ENCODE measurements at places on chromosomes 13 and 19.

DNA sequence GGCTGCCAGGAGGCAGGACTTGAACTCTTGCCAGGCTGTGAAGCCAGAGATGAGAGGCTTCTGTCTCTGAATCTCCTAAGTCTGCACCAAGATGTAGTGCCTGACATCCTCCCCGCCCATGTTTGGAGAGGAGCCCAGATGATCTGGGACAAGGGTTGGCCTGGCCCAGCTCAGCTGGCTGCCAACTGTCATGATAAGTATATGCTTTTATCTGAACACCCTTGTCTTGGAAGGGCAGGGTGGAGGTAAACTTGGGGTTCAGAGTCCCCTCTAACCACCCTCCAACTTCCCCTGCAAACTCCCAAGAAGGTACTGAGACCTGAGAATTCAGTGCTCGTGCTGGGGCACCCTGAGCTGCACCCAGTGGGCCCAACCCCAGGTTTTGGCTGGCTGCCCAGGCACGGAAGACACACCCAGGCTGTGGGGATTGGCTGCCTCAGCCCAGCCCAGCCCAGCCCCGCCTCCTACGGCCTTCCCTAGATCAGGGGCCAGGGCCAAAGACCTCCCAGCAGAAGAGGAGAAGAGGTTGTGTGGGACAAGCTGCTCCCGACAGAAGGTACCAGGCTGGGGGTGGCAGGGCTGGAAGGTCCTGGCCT, at the start of gene CYP4F12:
Gene CYP4F12 (plus strand): TSS at position 508 of the 596 bp plus-strand sequence. CDS start 443 bp downstream, outside the sequence.
- no peak for DNase-seq

DNA sequence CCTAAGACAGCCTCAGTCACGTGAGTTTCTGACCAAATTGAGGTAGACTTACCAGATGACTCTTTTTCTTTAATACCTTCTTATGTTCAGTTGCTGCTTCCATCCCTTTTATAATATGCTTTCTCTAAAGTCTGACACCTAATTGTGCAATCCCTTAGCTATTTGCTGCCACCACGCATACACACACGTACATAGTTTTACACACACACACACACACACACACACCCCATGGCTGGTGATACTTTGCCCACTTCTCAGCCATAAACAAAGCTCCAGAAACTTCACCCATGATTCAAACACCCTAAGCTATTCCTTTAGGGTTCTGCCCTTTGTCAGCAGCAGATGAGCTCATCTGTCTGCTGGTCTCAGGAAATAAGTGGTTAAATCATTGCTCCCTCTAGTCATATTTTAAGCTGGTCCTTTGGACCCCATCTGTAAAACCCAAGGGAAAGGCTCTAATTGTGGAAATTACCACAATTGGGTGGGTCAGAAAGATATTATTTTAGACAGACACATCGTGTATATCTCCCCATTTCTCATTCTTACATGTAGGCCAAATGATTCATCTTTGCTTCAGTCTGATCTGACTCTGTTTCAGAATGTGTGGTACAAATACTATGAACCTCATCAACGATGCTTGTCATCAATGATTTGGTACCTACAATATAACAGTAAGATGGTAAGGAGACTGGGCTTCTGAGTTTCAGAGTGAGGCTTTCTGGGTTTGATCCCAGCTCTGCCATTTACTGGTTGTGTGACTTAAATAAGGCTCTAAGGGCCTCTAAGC, 69.2 kb downstream of the NALCN start:
- no peak for DNase-seq

DNA sequence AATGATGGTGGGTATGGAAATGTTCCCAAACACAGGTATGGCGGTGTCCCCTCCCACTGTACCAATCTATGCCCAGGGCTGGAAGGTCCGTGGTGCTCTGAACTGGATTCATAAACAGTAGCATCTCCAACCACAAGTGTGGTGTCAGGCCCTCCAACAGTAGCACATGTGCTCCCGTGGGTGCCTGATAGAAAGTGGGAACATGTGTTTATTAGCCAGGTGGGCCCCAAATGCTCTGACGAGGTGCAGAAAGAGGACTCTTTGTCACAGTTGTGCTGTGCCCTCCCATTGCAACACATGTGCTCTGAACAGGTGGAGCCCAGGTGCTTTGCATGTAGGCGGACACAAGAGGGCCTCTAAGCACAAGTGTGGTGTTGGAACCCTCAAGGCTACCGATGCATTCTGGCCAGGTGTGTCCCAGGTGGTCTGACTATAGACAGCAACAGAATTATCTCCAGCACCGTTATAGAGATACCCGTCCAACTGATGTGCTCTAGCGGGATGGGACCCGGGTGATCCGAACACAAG, 75.4 kb upstream of the ZNF30 start:
- no peak for DNase-seq

GRCh38 chr19:58380037-58380661, 681 bp downstream of the ZNF837 start:
- no peak for DNase-seq

GRCh38 chr13:29721766-29722165, 126.3 kb upstream of the SLC7A1 start:
- no peak for DNase-seq

DNA sequence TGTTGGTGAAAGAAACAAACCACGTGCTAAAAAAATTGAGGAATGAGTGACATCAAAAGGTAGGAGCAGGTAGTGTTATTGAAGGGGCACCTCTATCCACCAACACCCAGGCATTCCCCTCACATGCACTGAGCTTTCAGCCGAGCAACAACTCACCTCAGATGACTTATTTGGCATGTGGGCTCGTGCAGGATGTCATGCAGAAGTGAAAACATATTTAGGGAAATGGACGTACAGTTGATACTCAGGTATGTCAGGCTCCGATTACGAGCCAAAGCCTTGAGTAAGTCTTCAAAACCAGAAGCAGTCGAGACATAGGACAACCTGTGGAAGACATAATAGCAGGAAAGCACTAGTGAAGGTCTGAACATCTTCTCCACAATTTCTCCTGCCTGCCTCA, 30.4 kb downstream of the NLRP11 start:
- DNase-seq = no peak

- no peak for DNase-seq
These were observed 345.0 kb upstream of the SPRY2 start for GRCh38 chr13:80685942-80686341.

DNA sequence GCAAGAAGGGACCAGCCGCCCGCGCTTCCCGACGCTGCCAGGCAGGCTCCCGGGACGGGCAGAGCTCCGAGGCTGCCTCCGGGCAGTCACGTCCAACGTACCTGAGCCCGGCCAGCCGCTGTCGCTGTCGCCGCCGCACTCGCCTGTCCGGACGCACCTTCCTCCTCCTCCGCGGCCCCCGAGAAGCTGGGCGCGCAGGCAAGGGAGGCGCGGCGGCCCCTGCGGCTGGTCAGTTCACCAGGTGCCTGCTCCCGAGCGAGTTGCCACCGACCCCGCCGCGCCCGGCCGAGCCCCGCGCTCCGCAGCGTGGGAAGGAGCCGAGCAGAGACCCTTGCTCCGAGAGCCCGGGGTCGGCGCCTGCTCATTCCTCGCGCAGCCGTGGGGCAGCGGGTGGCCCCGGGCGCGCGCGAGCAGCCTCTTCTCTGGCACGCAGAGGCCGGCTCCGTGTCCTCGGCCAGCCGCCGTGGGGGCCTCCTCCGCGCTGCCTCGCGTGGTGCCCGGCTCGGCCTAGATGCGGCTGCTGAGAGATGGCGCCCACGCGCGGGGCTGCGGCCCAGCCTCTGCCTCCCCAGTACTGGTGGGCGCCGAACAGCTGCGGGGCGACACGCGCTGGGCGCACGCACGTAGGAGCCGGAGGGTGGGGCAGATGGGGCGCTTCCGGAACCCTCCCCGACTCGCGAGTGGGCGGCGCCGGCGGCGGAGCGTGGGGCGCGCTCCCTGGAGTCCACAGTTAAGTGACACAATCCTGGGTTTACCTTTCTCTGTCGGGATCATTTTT, 419.4 kb downstream of the UQCRFS1 start:
- no peak for DNase-seq

GRCh38 chr13:84844473-84844872, 954.7 kb downstream of the SLITRK6 start:
- no peak for DNase-seq

DNA sequence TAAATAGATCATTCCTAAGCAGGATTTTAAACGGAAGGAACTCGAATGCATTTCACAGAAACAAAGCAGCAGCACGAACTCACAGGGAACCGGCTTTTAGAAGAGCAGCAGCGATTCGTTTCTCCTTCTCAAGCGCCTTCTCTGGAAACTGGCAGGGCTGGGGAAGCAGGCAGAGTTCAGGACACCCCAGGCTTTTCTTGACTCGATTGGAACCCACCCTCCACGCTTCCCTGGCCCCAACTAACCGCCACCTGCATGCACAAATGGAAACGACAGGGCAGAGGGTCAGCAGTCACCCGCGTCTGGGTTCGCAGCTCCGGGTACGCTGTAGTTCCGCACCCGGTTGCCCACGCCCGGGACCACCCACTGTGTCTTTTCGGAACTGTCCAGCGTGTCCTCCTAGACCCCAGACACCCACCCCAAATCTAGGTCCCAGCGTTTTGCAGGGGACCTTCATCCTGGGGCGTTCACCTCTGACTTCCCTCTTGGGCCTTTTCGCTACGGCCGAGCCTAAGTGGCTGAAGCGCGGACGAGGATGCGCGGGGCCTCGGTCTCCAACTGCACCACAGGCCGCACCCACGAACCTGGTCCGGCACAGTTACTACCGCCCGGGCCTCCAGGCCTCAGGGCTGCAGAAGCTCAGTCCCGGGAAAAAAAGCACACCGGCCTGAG, 500 bp downstream of the ZFP30 start:
- DNase-seq = no peak

- no peak for DNase-seq
These were observed 438.6 kb downstream of the TSHZ3 start for GRCh38 chr19:30910485-30911240.

DNA sequence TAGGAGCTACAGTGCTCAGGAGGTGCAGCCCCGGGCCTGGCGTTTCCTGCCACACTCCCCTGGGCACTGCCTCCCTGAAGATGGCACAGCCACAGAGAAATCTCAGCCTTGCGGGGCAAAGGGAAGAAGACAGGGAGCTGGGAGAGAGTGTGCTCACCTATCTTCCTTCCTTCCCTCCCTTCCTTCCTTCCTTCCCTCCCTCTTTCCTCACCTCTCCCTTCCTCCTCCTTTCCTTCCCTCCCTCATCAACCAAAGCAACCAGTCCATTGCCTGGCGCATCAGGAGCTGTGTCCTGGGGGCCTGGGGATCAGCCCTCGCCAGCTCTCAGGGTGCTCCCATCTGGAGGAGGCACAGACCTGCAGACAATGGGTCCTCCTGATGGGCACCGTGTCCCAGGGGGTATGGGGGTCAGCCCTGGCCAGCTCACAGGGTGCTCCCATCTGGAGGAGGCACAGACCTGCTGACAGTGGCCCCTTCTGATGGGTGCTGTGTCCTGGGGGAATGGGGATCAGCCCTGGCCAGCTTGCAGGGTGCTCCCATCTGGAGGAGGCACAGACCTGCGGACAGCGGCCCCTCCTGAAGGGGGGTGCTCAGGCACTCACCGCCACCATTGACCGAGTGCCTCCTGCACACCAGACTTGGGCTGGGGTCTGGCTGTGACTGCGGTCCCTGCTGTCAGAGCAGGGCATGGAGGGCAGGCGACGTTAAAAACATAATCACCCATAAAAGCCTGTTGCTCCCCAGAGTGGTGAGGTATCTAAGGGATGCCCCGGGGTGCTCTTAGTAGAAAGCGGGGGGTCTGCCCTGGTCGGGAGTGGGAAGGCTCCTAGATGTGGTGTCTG, 120.2 kb downstream of the URI1 start:
- no peak for DNase-seq

DNA sequence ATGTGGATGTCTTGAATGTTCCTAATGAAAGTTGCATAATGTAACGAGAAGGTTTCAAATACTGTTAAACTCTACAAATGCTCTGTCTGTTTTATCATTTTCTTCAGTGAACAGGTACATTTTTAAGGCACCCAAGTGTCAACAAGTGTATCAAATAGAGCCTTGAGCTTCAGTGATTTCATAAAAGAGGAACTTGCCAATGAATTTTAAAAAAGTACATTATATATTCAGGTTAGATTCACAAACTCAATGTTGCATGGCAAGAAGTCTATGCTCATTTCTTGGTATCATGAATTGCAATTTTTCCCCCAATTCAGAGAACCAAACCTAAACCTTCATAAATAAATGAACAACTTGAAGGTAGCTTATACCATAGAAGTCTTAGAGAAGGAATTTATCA, 838.8 kb downstream of the PCDH9 start:
- DNase-seq = no peak

DNA sequence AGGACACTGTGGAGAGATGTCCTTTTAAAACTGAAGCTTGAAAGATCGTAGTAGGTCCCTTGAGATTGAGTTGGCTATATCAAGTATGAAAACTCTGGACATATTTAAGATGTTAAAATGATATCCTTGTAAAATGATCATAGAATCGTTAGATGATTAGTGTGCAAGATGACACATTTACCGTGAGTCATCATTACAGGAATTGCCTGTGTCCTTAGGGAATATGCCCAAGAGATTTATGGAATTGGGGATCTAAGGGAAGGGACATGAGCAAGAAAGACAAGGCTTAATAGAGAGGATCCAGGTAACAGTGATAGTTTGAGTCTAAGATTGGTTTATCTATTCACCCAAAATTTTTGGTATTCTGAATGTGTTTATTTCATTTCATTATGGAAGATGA, 233.7 kb downstream of the GPC5 start:
- DNase-seq = no peak

DNA sequence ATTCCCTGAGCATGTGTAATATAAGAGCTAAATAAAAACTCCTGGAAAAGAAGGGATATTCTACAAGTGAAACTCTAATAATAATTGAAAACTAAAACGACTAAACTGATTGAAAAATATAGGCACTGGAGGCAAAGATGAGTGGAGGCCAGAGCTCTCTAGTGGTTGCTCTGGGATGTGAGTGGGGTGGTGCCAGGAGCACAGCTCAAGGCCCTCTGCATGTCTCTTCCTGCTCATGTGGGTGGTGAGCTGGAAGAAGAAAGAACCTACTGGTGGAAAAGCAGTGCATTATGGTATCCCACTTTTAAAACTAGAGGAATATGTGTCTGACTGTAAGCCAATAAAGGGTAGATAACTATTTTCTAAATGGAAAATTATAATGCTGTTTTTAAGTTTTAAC, 15.8 kb upstream of the ARHGEF7 start:
- no peak for DNase-seq

DNA sequence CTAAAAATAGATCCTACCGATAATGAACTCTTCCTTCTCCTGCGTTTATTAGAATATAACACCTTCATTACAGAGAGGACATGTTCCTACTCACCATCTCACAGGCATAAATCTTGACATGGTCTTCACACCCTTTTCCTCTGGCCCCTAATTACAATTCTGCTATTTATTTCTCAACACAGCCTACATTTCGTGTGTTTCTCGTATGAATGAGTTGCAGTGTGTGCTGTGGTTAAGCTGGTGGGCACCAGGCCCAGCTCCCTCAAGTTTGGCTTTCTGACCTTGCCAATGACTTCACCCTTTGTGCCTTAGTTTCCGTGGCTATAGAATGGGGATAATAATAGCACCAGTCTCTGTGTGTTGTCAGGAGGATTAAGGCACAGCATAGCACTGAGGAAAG, 12.3 kb upstream of the KATNAL1 start:
- no peak for DNase-seq

- peak; percentile 69 for DNase-seq
These were observed at the start of gene POU2F2 for GRCh38 chr19:42132030-42132628. POU2F2 (minus strand) TSS chr19:42132446; CDS start chr19:42132411, 35 bp downstream.

GRCh38 chr13:46983881-46984280, 87.0 kb upstream of the HTR2A start:
- DNase-seq = no peak
